Peyer's patch (tissue), 4 donors: ENCODE measurements at places on chromosomes 4 and X. TPM values are rescaled to one million over a fixed set of nuclear protein-coding genes. Genes with fewer than 3 reads are reported as not detected.

DNA sequence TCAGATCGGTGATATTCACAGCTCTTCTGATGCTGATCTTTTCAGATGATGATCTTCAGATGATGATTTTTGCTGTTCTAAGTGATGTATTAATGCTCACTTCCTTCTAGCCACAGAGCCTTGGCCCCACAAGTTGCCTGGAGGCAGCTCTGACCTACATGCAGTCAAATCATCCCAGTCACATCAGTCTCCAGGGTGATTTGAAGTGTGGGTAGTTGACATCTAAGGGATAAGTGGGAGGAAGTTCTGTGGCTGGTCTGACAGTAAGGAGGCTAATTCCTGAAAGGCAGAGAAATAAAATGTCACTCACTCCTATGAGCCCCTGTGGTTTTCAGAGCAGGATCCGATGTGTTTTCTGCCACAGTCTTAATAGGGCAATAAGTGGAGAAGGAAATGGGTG is 79.8 kb upstream of the RPL34 start:
- H3K27ac ChIP-seq, result no peak overlapping the region
- H3K4me3 ChIP-seq, result no peak overlapping the region

DNA sequence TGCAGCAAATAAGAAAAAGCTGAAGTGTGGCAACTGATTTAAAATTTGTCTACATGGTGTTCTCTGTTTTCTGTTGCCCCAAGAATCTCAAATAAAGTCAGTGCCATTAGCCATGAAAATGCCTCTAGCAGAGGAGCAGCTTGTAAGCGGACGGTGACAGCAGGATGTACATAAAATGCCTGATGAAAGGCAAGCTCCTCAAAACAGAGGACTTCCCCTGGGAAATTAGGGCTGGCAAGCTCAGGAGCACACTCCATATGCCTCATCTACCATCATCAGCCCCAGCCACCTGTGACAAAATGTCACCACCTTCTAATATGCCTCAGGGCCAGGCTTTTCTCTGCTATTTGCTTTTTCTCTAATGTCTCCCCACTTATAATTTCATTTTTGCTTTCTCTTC is 54.5 kb downstream of the ASB9 start:
- DNase-seq, result no peak
- H3K4me3 ChIP-seq, result no peak overlapping the region
- no peaks in the 10 kb centered on the region for H3K36me3 ChIP-seq
- no peak overlapping the region for H3K27ac ChIP-seq
- H3K4me1 ChIP-seq, result no peaks in the 10 kb centered on the region

TGIF2LX gene
- total RNA-seq, result not detected

- no peaks in the 10 kb centered on the region for H3K27me3 ChIP-seq
- no peak overlapping the region for H3K27ac ChIP-seq
- no peaks in the 10 kb centered on the region for H3K36me3 ChIP-seq
- no peak overlapping the region for H3K4me3 ChIP-seq
- no peak for DNase-seq
These were observed 16.8 kb downstream of the MUC7 start for GRCh38 chr4:70488748-70489147.

F8 gene
- 4.2 TPM for total RNA-seq

- H3K27ac ChIP-seq, result no peak overlapping the region
- no peak for DNase-seq
- no peaks in the 10 kb centered on the region for H3K4me1 ChIP-seq
- H3K36me3 ChIP-seq, result no peaks in the 10 kb centered on the region
- no peak overlapping the region for H3K4me3 ChIP-seq
These were observed 31.6 kb upstream of the PAPSS1 start for GRCh38 chr4:107751670-107752069.

TBC1D9 gene
- 16.6 TPM for total RNA-seq

MUC7 gene
- not detected for total RNA-seq

DNA sequence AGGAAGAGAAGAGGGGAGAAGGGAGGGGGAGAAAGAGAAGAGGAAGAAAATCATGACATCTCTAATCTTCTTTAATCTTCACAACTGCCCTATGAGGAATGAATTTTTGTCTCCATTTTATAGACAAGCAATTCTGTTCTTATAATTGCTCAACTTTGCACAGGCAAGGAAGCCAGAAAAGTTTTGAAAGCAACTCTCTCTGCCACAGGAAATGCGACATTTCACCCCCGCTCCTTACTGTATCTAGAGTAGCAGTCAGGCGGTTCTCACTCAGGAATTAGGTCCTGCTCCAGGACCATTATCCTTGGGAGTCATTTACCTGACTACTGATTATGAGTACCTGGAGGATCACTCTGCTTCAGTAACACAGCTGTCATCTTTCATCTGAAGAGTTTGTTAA is 69.2 kb upstream of the FAM9A start:
- DNase-seq, result no peak
- no peaks in the 10 kb centered on the region for H3K4me1 ChIP-seq
- no peaks in the 10 kb centered on the region for H3K36me3 ChIP-seq
- H3K27ac ChIP-seq, result no peak overlapping the region
- H3K4me3 ChIP-seq, result no peak overlapping the region

RAP1GDS1 gene
- 35.4 TPM for total RNA-seq

DNA sequence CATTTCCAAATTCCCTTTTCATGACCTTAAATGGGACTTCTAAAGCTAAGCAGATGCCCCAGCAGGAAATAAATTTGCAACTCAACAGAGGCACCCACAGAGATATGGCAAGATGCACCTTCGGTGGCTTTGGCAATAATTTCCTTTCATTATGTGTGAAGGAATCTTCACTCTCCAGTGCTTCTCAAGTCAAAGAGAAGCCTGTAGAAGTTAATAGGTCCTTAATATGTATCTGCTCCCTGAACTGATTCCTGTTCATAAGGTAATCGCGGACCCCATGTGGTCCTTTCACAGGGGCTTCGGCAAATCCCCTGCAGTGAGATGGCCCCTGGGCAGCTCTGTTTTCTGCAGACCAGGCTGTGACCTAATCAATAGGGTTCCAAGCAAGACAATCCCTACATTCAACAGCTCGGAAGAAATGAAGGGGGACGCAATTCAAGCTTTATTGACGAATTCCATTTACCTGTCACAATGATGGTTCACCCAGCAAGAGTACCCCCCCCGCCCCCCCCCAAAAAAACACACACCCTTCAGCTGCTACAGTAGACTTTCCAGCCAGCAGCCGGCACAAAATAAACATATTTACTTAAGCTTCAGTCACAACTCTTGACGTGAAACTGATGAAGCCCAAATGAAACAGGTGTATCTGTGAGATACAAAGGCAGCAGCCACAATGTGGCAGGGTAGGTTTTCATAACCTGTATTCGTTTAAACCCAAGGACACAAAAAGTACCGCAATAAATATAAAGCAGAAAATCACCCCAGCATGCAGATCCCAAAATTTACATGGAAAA is 35.3 kb downstream of the FAT1 start:
- H3K27ac ChIP-seq, result no peak overlapping the region
- H3K36me3 ChIP-seq, result peaks cover 9% of the 10 kb centered on the region
- no peaks in the 10 kb centered on the region for H3K27me3 ChIP-seq
- peaks cover 21% of the 10 kb centered on the region for H3K4me1 ChIP-seq
- H3K4me3 ChIP-seq, result no peak overlapping the region

GYG2 gene
- total RNA-seq, result 2.4 TPM
